Right lobe of liver (tissue), 6 donors: ENCODE measurements at places on chromosomes 16 and 17. TPM values are rescaled to one million over a fixed set of nuclear protein-coding genes. Genes with fewer than 3 reads are reported as not detected.
A peak's percentile ranks its signal among the peaks of the same experiment; 100 is the strongest.

DNA sequence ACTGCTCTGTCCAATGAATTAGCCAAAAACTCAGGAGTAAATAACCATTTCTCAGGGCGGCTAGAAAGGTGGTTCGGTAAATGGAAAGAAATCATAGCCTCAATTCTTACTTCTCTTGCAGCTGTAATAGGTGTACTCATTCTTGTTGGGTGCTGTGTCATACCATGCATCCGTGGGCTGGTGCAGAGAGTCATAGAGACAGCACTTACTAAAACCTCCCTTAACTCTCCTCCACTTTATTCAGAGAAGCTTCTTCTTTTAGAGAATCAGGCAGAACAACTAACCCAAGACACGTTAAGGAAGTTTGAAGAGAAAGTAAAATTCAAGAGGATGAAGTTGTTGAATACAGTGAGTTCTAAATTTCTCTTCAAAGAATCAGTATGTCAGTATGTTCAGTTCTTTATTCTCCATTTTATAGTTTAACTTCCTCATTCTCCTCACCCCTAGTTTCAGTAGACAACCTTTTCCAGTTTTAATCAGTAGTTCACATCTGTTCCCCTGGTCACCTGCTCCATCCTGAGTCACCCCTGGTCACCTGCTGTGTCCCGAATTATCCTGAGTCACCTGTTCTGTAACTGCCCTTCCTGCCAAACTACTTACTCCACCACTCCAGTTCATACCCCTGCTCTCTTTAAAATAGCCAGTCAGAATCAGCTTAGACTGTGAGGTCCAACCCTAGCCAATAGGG, 85.9 kb downstream of the EMP2 start:
- no peak for DNase-seq

- no peak for DNase-seq
Observed at GRCh38 chr17:14398766-14399165, 97.9 kb downstream of the HS3ST3B1 start.

GRCh38 chr16:82055117-82055516, 20.1 kb downstream of the HSD17B2 start:
- DNase-seq, result no peak

PRDM7 gene
- total RNA-seq, result not detected

DNA sequence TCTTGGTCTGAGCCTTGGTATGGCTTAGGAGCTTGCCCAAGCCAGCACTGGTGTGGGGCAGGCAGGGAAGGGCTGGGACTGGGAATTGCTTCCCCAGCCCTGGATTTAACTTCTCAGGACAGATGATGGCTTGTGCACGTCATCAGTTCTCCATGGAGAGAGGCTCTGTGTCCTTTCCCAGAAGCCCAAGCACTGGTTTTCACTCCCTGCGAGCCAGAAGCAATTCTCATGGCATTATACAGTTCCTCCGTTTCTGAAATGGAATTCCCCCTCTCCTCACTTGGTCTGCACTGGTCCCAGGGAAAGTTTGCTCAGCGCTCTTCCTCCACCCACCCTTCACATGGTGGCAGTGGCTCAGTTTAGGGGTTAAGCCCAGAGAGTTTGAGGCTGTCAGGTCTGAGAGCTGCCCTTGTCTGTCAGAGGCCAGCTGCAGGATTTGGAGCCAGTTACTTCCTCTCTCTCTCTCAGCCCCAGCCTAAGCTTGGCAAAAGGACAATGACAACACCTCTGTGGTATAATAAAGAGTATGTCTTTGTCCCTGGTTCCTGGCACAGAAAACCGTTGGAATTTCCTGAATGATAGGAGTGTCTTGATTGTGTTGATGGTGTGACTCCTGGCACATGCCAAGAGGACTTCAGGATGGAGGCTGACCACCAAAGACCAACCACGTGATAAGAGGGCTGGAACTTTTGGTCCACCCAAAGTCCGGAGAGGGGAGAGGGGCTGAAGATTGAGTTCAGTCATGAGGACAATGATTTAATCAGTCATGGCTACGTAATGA, 219.6 kb upstream of the TNRC6C start:
- peak; percentile 24 for DNase-seq

DNA sequence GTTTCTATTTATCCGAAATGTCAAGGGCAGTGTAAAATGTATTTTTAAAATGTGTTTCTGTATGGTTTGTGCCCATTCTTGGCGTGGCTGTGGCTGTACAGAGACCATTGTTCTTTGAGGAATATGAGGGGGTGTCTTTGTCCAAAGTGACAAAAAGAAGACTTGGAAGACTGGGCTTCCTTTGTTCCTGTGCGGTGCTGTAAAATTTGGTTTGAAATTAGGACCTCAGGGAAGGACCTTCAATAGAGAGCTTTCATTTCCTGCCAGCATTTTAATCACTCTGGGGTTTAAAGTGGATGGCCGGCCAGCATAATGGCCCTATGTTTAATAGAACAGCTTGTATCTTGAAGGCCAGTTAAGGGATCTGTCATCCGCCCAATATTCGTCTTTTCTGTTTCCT, 190.1 kb upstream of the TBX2 start:
- DNase-seq, result no peak

GRCh38 chr16:1491327-1491726, 1.8 kb upstream of the TELO2 start:
- no peak for DNase-seq

GRCh38 chr17:10716218-10716617, 13.6 kb downstream of the TMEM220 start:
- no peak for DNase-seq

NGFR gene
- total RNA-seq, result 3.1 TPM

DNA sequence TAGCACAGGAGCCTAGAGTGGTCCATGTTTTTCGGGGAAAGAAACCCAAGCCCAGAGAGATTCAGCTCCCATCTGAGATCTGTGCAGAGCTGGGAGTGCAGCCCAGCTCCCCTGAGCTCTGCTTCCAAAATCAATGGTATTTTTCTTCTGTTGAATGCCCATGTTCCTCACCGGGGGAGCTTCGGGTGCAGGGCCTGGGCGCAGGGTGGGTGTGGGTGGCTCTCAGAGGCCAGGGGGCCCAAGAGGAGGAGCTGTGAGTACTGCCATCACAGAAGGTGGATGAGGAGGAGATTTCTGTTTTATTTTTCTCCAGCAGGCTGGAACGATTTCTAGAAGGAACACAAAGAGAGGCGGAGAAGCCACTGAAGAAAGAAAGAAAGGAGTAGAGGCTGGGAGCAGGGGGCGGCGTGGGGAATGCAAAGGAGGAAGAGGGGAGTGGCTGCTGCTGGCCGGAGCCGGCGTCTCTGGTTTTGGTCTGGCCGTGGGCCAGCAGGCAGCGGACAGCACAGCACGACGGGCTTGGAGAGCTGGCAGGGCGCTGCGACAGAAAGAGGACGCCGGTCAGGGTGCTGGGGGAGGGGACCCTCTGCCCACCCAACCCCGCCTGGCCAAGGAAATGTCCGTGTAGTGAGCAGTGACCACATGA, 76.2 kb upstream of the KSR1 start:
- peak; percentile 69 for DNase-seq

AGRP gene
- total RNA-seq, result not detected

EPOP gene
- 1.2 TPM for total RNA-seq
